ENCODE measurements at places on chromosomes 2 and 18. TPM values are rescaled to one million over a fixed set of nuclear protein-coding genes. Genes with fewer than 3 reads are reported as not detected.
A peak's percentile ranks its signal among the peaks of the same experiment; 100 is the strongest.

DNA sequence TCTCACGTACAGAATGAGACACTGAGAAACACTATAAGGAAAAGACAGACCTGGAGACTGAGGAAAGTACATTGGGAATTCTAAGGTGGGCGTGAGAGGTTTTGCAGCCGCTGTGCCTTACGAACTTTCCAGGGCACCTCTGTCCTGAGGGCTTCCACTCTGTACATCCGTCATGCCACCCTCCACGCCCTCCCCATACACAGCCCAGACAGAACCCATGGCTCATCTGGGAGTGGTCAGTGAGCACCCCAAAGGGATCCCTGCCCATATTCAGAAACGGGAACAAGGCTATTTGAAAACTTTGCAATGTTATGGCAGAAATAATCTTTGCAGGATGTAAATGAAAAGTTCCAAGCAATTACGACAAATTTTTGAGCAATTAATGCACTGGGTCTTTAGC, 95.4 kb upstream of the ZNF532 start:
- H3K36me3 ChIP-seq: no peaks in the 10 kb centered on the region
- no peak overlapping the region for H3K27ac ChIP-seq
- no peak for DNase-seq

Gene CIB4
- total RNA-seq: not detected

GRCh38 chr18:43274526-43274925, 2.8 kb downstream of the SYT4 start:
- no peak overlapping the region for H3K27ac ChIP-seq
- H3K36me3 ChIP-seq: no peaks in the 10 kb centered on the region
- no peaks in the 10 kb centered on the region for H3K4me1 ChIP-seq
- no peak for DNase-seq
- no peaks in the 10 kb centered on the region for H3K27me3 ChIP-seq

DNA sequence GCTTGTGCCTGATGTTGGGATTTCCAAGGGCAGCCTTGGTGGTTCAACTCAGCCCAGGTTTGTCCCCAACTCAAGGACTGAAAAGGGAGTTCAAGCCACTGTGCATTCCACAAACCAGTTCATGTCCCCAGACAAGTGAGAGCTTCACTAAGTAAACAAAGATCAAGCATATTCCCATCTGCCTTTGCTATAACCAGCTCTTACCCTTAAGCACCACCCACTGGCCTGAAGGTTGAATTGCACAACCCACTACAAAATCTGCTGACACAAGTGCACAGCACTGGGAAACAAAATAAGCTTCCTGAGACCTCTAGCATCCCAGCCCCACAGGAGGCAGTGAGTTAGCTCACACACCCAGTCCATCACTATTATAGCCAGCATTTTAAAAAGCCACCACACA, 516.7 kb downstream of the NR4A2 start:
- H3K36me3 ChIP-seq: no peaks in the 10 kb centered on the region
- no peaks in the 10 kb centered on the region for H3K4me1 ChIP-seq
- no peak overlapping the region for H3K4me3 ChIP-seq
- DNase-seq: peak; percentile 37
- no peak overlapping the region for H3K27ac ChIP-seq
- no peaks in the 10 kb centered on the region for H3K27me3 ChIP-seq

Gene RGPD4
- not detected for total RNA-seq

GRCh38 chr2:210991107-210991506, 434.7 kb downstream of the CPS1 start:
- H3K36me3 ChIP-seq: no peaks in the 10 kb centered on the region
- H3K4me3 ChIP-seq: no peak overlapping the region
- no peaks in the 10 kb centered on the region for H3K27me3 ChIP-seq
- H3K4me1 ChIP-seq: peaks cover 4% of the 10 kb centered on the region
- H3K27ac ChIP-seq: no peak overlapping the region

- H3K27me3 ChIP-seq: no peaks in the 10 kb centered on the region
- peaks cover 5% of the 10 kb centered on the region for H3K4me1 ChIP-seq
- no peaks in the 10 kb centered on the region for H3K36me3 ChIP-seq
- peak; percentile 15 for DNase-seq
Observed at GRCh38 chr2:229044581-229044980, 226.5 kb downstream of the PID1 start.

GRCh38 chr18:26056291-26056690, 34.1 kb downstream of the SS18 start:
- H3K4me3 ChIP-seq: no peak overlapping the region
- no peak for DNase-seq
- H3K27ac ChIP-seq: peak overlapping the region; percentile 87

Gene SETBP1
- 10.7 TPM for total RNA-seq

Measured in cardiac muscle cell (in vitro differentiated cells and primary cell).